ENCODE measurements at places on chromosomes 13 and 19. TPM values are rescaled to one million over a fixed set of nuclear protein-coding genes. Genes with fewer than 3 reads are reported as not detected.

GRIN2D gene
- 1.2 TPM for total RNA-seq

KLK3 gene
- not detected for total RNA-seq

GNG8 gene
- not detected for total RNA-seq

MAP4K1 gene
- total RNA-seq, result 3.1 TPM

IGSF23 gene
- not detected for total RNA-seq

SERPINE3 gene
- not detected for total RNA-seq

CALR3 gene
- not detected for total RNA-seq

ZNF540 gene
- 1.9 TPM for total RNA-seq

SRRM5 gene
- total RNA-seq, result 0.35 TPM

- DNase-seq, result no peak
Measured at GRCh38 chr19:40578442-40578908, 1.8 kb downstream of the SHKBP1 start.

DNA sequence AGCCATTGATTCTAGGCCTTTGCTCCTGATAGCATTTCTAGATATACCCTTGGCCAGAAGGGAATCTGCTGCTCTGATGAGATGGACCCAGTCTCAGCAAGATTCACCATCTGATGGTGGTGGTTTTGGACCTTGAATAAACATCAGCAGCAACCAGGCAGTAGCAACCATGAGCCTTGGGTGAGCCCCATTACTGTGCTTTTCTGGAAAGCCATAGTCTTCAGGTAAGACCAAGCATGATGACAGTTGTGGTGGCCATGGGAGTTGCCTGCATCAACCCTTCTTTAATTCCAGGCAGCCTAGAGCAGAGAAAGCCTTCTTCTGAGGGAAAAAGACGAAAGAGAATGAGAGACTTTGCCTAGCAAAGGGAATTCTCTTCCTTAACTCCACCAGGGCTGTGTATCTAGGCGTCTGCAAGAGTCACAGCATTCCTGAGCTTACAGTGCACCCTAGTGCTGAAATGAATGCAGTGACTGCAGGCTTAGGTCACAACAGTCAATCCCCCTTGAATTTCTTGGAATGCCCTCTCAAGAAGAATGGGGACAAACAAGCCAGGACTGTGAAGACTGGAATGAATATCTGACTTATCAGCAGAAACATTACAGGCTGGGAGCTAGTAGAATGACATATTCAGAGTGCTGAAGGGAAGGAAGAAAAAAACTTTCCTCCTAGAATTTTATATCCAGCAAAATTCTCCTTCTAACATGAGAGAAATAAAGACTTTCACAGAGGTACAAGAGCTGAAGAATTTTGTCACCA lies 942.4 kb upstream of the PCDH20 start:
- no peak for DNase-seq

DNA sequence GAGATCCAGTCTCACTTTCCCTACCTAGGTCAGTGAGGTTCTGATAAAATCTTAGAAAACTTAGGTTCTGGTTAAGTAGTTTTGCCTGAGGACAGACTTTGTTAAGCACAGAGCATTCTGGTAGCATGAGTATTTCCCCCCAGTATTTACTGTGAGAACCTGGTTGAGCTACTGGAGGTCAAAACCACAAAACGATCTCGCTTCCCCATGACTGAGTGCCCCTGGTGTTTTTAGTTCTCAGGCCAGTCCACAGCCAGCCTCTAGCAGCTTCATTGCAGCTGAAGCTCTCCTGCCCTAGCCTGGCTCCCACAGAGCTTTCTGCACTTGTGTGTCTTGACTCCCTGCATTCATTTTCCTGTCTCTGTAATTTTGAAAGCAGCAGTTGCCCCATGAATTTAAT lies 1138.2 kb downstream of the UQCRFS1 start:
- DNase-seq, result no peak

GRCh38 chr19:45249261-45250033 lies 1.6 kb upstream of the MARK4 start:
- DNase-seq, result no peak

GRCh38 chr19:48804496-48804895 lies 6.3 kb downstream of the BCAT2 start:
- no peak for DNase-seq

DNA sequence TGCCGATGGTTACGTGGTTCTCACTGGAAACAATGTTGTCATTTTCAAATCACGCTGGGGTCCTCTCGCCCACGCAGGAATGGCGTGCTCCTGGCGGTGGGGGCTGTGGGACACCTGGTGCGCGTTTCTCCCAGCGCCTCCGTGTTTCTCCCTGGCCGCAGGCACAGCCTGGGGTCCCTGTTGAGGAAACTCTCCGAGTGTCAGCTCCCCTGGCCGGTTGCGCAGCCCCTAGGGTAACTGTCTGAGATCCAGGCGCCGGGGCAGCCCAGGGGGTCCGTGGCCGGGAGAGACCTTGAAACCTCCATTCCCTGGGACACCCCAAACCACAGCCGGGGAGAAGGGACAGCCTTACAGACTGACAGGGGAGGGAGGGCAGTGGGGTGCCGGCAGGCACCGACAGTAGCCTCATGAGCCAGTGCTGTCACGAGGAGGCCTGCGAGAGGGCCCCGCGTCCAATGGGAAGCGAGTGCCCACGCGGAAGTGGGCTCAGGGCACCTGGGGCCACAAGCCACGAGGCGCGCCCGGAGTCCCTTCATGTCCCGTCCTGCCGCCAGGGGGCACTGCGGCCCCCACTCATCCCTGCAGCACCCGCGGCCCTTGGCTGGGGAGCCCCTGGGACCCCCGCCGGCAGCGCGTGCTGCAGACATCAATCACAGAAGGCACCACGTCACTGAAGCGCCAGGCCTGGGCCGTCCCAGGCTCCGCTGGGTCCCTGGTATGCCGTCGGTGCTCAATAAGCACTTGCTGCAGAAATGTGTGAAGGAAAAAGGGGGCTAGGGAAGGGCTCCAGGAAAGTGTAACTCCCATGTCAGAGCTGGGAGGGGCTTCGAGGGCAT lies 9.5 kb downstream of the ADAMTSL5 start:
- DNase-seq, result peak; percentile 88

DNA sequence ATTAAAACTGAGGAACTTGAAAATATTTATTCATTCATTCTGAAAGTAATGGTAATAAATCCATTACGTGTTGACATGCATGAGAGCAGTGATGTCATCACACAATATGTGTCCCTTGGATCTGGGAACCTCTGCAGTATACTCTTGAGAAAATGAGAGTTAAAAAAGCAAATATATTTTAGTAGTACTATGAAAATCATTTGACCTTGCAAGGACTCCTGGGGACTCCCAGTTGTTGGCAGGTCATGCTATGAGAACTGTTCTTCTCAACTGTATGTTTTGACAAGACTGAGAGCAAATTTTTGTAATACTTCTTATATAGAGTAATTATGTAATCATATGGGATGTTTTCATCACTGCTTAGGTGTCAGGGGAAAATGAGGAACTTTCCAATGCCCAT lies 249.4 kb downstream of the PCCA start:
- DNase-seq, result no peak

GRCh38 chr19:54463531-54464043 lies at the start of gene LENG9:
Gene LENG9 (minus strand): TSS chr19:54463778. CDS start chr19:54463526, 252 bp downstream.
- peak; percentile 99 for DNase-seq

- no peak for DNase-seq
Measured at GRCh38 chr13:92622905-92623304, 603.7 kb upstream of the GPC6 start.

DNA sequence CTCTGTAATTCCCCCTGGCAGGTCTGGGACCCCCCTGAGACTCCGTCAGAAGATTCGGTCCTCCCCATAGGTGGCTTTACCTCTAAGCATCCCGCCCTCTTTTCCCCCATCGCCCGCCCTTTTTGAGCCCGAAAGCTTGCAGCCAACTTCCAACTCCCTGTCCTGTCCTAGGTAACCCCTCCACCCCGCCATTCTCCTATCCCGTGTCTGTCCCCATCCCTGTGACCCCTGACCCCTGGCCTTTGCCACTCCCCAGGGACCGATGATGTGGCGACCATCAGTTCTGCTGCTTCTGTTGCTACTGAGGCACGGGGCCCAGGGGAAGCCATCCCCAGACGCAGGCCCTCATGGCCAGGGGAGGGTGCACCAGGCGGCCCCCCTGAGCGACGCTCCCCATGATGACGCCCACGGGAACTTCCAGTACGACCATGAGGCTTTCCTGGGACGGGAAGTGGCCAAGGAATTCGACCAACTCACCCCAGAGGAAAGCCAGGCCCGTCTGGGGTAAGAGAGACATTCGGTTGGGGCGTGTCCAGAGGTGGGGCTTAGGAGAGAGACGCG lies 488 bp downstream of the RCN3 start:
- no peak for DNase-seq

DNA sequence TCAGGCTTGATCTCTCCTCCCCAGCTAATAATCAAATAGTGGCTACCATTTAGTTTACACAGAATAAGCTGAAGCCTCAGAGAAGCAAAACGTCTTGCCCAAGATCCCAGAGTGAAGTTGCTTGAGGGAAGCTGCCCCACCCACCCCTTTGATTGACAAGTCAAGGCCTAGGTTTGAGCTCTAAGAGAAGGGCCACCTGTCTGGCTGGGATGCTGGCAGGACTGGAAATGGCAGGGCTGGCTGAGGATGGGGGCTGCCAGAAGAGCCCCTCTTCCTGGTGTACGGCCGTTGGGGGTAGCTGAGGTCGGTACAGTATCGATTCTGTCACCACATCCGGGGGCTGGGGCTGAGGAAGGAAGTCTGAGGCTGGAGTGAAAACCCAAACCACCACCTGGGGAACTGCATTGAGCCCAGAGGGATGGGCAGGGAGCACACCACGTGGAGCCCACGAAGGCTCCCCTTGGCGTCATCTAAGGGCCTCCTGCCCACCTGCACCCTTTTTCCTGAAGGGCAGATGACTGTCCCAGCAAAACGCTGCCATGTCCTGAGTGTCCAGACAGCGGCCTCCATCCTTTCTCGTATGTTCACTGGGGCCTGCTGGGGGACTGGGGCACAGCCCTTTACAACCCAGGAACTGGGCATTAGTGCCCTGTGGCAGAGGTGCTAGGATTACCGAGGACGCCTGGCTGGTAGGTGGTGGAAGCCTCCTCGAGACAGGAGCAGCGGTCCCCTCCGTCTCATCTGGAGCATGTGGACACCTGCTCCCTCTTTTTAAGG lies 1.4 kb upstream of the PRKD2 start:
- DNase-seq, result no peak

- no peak for DNase-seq
Measured at GRCh38 chr19:21314676-21315075, 14.5 kb downstream of the ZNF708 start.

DNA sequence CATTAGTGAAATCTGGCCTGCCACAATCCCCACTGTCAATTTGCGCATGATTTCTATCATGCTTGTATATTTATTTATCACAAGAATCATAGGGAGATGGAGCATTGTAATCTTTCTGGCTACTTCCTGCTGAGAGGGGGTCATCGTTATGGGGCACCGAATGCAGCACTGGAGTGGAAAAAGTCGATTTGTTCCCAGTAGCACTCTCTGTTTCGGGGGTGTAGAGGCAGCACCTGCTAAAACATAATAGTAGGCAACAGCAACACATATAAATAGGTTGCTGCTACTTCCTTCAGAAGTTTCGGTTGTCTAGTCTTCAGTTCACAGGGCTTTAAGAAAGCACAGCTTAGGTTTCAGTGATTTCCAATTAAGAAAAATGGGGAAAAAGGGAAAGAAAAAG lies 23.4 kb upstream of the CEACAM21 start:
- no peak for DNase-seq

DNA sequence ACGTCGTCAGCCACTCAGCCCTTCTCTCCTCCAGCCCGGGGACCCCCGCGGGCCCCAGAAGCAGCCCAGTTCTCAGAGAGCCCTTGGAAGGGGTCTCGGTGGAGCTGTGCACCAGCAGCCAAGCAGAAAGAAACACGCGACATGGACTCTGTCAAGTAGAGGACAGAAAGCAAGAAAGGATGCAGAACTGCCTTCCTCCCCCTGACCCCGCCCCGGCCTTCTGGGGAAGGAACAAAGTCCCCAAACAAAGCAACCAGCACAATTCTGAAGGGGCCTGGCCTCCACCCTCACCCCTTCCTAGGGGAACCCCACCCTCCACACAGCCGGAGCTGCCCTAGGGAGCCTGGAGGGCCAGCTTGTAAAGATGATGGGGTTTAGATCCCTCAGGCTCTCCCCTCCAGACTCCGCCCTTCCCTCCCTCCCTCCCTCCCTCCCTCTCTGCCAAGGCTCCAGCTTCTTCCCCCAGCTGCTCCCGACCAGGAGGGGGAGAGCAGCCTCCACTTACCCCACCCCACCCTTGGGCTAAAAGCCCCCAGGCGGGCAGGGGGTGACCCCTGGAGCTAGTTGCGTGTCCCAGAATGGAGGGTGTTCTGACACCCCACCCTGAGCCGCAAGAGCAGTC lies 7.8 kb downstream of the LYL1 start:
- DNase-seq, result no peak

DNA sequence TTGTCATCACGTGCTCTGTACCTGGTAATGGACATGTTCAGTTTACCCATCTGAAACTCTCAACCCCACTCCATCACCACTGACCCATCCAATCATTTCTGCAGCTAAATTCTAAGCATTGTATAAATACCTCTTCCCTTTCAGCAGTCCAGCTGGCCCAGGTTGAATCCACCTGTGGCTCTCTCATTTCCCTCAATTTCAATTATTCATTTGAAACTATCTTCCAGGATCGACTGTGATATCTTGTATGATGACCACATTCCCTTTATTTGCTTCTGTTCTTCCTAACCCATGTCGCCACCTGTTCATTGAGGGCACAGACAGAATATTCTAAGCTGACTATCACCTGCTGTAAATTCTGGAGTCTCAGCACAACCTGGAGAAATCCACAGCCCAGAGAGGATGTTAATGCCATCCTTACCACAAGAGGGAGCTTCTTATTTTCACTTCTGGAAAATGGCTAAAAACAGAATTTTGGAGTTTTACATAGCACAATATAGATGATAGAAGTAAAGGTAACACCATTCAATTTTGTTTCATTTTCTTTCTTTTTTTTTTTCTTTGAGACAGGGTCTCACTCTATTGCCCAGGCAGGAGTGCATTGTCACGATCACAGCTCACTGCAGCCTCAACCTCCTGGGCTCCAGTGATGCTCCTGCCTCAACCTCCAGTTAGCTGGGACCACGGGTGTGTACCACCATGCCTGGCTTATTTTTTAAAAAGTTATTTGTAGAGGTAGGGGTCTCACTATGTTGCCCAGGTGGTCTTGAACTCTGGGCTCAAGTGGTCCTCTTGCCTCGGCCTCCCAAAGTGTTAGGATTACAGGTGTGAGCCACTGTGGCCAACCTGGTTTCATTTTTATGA lies 38.6 kb downstream of the ZNF823 start:
- DNase-seq, result no peak

- no peak for DNase-seq
Measured at GRCh38 chr13:54705738-54706137, 1677.1 kb downstream of the OLFM4 start.

GRCh38 chr13:75418997-75419396 lies 63.0 kb downstream of the TBC1D4 start:
- no peak for DNase-seq

GRCh38 chr13:106810069-106810468 lies 242.1 kb upstream of the ARGLU1 start:
- DNase-seq, result no peak

GRCh38 chr19:17370026-17370587 lies 7.0 kb downstream of the PLVAP start:
- DNase-seq, result no peak

DNA sequence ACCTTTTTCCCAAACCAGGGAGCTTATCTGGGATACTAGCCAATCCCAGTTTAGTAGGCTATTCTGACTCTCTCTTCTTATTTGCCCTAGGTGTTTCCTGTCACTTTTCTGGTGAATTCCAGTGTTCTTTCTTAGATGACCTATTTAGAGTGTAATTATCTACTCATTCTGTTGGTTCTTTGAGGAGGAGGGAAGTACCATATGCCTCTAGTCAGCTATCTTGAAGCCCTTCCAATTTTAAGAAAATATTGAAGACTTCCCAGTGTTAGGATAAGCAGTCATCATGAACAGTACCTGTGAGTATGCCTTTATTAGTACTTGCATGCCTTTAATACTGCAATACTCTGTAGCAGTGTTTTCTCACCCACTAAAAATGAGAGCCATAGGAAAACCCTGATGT lies 724.3 kb upstream of the SLITRK1 start:
- DNase-seq, result no peak
